ENCODE measurements at places on chromosomes 5 and 9.

DNA sequence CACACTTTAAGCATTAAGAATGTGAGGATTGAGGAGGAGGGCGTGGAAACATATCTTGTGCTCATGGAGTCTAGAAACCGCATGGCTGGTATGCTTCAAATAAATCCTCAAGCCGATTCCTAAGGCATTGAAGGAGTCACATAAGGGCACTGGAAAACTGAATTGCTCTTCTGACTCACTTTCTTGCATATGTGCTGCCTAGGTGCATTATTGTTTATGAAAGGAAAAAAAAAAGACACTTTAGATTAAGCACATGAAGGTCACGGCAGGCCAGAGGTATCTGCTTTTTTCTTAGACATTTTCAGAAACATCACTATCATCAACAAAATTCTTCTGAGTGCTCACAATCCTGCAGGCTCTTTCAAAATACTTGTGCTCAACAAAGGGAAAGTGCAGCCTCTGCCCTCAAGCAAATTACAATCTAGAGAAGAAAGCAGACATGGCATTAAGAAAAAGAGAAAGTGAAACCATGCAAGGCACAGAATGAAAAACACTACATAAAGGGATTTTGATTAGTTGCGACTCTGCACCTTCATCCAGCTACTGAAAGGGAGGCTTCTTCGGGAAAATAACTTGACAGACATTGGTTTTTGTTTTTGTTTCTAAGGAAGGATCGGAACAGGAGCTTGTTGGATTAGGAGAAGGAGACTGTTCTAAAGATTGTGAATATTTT lies 2117.6 kb downstream of the MAT2B start:
- no peak for DNase-seq

GRCh38 chr5:3339798-3340115 lies 255.9 kb upstream of the IRX1 start:
- DNase-seq = no peak

DNA sequence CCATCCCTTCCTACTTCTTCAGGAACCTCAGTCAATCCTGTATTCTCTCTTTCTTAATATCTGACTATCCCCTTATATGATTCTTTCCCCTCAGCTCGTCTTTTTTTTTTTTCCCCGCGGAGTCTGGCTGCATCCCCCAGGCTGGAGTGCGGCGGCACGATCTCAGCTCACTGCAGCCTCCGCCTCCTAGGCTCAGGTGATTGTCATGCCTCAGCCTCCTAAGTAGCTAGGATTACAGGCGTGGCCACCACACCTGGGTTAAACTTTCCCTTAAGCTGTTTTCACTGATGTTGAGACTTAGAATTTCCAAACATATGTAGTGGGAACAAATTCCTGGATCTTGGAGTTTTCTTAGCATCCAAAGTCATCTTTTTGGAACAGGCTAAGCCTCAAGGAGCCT lies 13.3 kb upstream of the RUSC2 start:
- DNase-seq = no peak

DNA sequence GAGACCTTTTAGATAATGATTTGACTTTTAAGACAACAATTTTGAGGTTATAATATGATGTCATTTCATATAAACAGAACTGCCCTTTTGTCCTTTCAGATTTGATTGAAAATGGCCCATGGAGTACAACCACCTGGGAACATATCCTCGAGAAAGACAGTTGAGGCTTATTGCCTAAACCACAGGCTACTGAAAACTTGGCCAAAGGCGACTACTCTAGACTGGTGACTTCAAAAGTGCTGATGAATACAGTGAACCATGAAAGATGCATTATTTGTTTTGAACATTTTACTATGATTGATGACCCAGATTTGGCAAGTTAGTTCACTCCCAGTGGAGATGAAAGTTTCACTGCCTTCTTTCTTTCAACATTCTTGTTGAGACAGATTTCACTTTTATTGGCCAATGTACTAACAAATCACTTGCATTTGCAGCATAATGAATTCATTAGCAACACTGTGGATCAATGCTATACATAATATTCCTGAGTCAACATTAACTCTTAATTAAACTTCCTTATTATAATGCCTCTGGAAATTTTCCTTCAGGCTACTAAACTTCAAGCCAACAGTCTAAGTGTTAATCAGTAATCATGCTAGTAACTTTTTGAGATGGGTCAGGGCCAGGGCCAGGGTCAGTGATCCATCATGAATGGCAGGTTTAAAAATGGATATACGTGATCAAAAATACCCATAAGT lies 480.3 kb downstream of the RAB3C start:
- DNase-seq = peak; percentile 13

DNA sequence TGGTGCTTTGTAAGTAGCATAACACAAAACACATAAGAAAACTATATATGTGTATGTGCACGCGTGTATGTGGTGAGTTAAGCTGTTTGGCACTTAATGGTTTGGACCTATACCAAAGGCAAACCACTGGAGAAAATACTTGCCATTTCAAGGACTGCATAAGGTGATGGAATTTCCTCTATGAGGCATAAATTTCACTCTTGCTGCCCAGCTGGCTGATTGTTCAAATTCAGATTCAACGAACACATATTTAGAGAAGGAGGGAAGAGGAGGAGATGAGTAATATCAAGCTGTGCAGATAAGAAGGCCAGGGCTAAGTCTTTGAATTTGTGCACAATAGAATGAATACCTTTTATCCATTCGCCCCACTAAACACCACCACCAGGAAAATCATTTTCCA lies 470.6 kb upstream of the MPDZ start:
- peak; percentile 75 for DNase-seq

DNA sequence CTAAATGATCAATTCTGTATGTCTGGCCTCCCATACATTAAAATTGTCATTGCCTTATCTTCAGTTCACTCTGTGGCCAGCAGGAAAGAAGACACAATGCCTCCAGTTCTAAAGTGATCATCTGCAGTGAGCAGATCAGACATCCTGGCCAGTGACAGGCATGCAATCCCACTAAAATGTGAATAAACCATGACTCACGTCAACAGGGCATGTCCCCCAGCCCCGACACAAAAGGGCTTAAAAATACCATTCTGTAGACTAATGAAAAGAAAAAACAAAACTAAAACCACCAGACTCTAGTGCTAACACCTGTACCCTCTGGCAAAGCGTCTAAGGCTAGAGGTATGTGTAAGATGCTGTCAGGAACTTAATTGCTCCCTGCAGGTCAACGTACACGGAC lies 38.5 kb downstream of the DDX31 start:
- peak; percentile 40 for DNase-seq

DNA sequence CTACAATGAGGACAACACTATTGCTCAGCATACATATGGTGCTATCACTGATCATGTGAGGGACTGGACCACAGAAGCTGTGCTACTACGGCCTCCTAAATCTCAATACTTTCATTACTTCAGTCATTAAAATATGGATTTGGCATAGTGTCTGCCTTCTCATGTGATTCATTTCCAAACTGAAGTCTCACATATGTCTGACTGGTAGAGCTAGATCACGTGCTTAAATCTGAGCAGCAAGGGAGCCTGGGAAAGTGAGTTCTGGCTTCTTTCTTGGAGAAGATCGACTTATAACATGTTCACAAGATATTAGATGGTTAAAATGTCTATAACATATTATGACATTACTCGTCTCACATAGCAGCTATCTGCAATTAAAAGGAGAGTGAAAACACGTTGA lies 8.3 kb downstream of the KIF4B start:
- no peak for DNase-seq

DNA sequence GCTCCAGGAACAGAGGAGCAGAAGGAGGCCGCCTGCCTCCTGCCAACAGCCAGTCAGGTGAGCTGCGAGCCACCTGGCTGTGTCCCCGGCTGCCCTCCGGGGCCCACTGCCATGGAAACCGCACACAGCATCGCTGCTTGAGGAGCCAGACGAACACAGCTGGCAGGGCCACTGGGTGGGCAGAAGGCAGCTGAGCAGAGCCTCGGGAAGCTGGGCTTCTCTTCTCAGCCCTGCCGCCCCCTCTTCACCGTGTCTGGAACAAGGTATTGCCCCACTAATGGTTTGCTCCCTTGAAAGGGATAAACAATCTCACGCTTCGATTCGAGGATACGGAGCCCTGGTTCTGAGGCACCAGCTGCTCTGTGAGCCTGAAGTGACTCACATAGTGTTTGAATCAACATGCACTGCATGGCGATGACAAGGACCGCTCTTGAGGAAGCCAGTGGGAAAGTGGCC lies 63.7 kb upstream of the RUFY1 start:
- no peak for DNase-seq

GRCh38 chr9:134867917-134868750 lies 12.5 kb upstream of the FCN2 start:
- no peak for DNase-seq

- peak; percentile 65 for DNase-seq
These were observed 235.7 kb downstream of the HSPA4 start for GRCh38 chr5:133287500-133287899.
